ENCODE measurements at places on chromosomes 2 and 18.

DNA sequence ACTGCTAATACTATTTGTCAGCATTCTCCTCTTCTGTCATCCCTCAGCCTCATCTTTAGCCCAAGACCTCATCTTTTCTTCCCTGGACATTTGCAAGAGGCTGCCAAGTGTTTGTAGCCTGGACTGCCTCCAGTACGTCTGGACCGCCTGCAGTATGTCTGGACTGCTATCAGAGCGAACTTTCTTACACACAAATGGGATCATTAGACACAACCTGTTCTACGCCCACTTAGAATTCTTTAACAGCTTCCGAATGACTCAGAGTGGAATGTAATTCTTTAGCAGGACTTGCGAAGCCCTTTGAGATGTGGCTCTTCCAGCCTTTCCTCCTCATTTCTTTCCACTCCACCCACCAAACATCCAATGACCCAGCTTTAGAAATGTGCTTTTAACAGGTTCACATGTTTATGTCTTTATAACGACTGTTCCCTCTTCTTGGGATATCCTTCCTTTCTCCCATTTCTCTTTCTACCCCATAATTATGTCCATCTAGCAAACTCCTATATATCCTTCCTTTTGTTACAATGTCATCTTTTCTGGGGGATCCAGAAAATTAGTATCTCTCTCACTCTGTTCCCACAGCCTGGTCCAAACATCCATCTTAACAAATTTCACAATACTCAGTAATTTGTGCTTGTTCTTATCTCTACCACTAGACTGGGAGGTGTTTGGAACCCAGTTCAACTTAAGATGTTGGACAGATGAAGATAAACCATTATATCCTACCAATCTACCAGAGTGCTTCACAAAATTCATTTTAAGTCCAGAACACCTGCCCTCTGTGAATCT is 171.3 kb upstream of the PGAP1 start:
- DNase-seq: no peak

DNA sequence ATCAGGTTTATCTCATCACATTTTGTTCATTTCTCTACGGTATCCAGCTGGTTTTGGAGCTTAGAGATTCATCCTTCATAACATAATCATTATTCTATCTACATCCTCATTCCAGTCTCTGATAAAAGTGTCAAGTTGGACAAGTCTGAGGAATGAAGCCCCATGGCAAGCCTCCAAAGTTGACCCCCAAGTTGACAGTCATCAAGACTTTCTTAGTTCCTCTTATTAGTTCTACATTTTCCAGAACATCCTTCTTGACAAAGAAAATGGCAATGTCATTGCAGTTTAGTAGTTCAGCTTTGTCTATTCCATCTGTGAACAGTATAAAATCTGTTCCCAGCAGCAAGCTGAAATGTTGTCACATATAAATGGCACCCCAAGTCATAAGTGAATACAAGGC is 4.5 kb upstream of the TMSB10 start:
- no peak for DNase-seq

GRCh38 chr18:25651553-25651952 is 299.6 kb upstream of the ZNF521 start:
- DNase-seq: no peak

DNA sequence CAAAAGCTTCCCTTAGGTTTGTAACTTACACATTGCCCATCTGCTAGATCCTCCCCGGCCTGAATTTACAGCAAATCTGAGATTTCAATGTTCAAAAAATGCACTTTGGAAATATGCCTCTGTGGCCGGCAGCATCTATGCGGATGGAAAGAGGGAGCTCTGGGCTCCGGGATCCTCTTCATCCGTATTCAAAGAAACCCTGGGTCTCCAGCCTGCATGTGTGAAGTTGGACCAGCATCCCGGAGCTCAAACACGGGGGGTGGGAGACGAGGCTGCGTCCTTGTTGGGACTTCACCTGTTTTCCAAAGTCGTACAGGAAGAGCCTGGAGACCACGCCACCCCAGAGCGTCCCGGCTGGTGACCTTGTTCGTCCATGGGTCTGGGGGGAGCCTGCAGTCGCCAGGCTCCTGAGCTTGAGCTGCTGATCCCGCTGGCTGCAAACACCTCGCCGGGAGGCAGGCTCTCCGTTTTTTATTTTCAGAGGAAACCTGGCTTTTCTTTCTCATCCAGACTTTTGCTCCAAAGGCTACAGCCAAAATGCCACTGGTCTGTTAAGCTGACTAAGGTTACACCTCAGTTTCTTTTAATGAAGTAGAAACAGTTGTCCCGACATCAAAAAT is 77.4 kb downstream of the PTGR3 start:
- DNase-seq: no peak

- no peak for DNase-seq
Observed at GRCh38 chr18:46182633-46183358, 78.6 kb downstream of the HAUS1 start.

GRCh38 chr2:218263817-218264641 is 3.2 kb downstream of the GPBAR1 start:
- no peak for DNase-seq

DNA sequence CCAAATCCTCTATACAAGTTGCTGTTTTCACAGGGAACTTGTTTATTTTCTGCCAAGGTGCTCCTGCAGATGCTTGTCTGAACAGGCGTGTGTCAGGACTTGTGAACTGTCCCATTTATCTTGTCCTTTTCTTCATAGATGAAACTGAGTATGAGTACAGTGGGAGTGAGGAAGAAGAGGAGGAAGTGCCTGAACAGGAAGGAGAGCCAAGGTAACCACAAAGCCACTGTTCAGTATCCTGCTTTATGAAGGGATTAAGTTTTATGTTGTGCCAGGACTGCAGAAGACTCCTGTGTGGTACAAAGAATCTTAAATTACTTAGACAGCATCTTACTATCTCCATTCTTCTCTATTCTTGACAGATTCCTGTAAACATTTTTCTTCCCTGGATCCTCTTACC is 145.0 kb downstream of the MAP4K4 start:
- DNase-seq: no peak

GRCh38 chr2:82342356-82342755 is 2037.8 kb upstream of the LRRTM1 start:
- no peak for DNase-seq

- no peak for DNase-seq
Observed at GRCh38 chr2:128195435-128195984, 104.5 kb downstream of the UGGT1 start.

- DNase-seq: no peak
Observed at GRCh38 chr2:236935083-236935482, 150.6 kb upstream of the COPS8 start.

DNA sequence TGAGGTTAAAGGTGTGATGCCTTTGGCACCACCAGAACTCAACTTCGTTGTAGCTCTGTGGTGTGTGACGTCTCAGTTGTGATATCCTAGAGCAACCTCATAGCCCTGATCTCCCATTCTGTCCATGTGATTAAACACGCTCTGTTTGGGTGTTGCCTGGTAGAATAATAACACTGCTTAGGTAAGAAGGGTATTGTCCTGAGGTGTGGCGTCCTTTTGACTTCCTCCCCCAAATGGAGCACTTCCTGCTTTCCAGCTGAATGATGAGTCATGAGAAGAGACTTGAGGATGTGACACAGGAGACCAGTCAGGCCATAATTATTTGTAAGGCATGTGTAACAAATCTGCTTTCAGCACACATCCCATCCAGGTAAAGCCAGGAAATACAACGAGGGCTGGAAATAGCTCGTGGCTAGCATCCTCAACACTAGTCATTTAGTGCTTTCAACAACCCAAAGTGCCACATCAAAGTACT is 100.7 kb downstream of the RAPGEF4 start:
- DNase-seq: no peak

DNA sequence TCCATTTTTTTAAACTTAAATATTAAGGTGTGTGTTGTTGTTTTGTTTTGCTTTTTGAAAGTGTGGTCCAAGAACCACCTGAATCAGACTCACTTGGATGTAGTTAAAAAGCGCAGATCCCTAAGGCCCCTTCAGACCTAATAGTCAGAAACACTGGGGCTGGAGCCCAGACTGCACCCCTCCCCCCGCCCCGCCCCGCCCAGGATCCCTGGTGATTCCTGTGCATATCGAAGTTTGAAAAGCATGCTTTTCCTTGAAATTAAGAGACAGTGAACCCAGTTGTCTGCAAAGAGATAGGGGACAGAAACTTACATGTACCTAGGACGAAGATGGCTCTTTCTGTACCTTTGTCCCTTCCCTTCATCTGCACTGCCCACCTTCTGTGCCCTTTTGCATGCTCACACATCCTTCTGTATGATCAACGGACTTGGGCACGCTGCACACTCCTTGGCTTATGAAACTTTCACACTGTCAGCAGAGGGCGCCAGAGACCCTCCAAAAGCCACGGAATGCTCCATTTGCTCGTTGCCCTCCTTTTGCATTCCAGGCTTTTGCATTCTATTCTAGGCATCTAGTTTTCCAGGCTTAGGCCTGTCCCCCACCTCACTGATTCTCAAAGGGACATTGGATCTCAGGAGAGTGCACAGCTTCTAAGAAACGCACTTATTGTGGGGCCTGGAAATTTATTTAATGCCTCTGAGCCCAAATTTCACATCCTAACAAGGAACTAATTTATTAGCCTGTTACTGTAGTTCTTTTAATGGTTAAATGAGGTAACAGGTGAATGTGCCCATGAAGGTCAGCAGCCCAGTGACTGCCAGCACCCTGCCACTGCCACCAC is 32.8 kb upstream of the SLC14A1 start:
- peak; percentile 64 for DNase-seq

All from activated T-helper 1 cell treated with anti-CD3 and anti-CD28 coated beads, Interleukin-2, amount 50 U/mL, for 16 hours (primary cell).